ENCODE measurements at places on chromosomes 16 and 17.
A peak's percentile ranks its signal among the peaks of the same experiment; 100 is the strongest.

- DNase-seq, result no peak
These were observed 28.8 kb downstream of the CACNA1H start for GRCh38 chr16:1181404-1182315.

DNA sequence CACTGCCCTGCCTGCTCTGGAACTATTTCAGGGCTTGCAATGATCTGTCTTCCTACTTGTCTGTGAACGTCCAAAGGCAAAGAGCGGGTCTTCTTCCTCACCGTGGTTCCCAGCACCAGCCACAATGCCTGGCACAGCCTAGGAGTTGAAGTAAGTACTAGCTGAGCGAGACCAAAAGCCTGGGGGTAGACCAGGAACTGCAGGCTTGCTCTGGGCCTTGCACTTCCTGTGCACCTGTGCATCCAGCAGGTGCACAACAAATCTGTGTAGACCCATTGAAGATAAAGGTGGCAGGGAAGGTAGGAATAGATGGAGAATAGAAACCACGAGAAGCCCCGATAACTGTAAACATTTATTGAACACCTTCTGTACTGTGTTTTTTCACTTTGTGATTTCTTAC, 4.6 kb downstream of the FAM171A2 start:
- DNase-seq, result no peak

- no peak for DNase-seq
These were observed 31.8 kb upstream of the IRF8 start for GRCh38 chr16:85867189-85867588.

DNA sequence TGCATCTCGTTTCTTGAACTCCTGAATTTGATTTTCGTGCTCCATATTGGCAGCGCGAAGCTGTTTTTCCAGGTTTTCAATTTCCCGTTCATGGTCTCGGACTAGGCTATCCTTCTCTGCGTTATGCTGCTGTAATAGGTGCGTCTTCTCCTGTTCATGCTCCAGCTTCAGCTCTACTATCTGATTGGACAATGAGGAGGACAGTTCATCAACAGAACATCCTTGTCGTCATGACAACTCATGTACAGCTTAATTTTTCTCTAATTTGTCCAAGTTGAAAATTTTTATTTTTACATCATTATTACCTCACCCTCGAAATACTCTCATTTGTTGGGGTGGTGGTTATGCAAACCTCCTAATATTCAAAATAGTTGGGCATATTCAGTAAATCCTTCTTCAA, 289.8 kb downstream of the CEP112 start:
- DNase-seq, result no peak

DNA sequence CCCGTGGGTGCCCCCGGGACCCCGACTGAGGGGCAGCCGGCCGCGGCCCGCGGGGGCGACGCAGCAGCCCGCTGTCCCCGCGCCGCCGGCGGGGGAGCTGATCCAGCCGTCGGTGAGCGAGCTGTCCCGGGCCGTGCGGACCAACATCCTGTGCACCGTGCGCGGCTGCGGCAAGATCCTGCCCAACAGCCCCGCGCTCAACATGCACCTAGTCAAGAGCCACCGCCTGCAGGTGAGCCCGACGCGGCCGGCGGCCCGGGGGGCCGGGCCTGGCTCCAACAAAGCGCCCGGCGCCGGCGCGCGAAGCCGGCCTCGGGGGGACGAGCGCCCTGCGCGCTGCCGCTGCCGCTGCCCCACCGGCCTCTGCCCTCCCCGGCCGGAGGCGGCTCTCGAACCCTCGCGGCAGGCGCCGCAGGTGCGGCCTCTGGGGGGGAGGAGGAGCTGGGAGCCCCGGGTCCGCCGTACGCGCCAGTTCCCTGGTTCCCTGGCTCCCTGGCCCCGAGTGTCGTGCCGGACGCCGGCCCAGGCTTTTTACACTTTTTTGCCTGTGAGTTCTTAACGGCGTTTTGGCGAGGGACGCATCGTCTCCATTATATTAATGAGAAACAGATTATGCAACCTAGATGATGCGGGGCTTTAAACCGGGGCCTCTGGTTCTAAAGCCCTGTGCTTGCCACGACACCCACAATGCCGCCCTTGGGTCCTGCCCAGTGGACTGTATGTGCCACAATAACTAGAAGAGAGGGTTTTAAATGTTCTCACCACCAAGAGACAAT, 521 bp downstream of the ATMIN start:
- peak; percentile 60 for DNase-seq

DNA sequence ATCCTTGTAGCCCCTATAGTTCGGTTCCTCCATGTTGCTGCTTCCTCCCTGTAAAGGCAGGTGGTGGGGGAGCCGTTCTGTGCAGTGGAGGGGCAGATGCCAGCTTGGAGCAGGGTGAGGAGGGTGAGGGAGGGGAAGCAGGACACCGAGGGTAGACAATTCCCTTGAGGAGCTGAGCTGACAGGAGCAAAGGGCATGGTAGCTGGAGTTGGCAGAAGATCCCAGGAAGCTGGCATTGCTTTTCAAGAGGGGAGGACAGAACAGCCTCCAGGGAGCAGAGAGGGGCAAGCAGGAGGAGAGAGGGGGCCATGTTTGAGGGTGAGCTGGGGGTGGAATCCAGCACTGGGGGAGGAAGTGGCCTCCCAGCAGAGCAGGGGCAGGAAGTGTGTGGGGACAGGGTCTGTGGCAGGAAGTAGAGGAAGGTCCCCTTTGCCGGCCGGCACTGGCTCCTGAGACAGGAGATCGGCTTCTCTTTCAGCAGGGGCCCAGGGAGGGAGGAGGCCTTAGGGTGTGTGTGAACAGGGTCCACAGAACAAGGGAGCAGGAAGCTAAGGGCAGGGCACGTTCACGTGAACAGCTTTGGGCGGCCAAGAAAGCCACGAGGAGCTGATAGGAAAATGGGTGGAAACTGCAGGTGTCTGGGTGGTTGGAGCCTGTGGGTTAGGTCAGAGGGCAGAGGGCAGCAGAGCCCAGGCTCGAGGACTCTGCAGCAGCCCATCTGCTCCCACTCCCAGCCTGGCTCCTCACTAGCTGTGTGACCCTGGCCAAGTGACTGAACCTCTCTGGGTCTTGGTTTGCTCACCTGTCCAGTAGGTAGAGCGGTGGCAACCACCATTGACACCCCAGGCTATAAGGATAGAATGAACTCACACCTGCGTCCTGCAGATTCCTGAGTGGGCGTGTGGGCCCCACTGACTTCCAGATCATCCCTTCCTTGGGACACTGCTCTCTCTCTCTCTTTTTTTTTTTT, 17.5 kb upstream of the SPNS2 start:
- DNase-seq, result no peak

DNA sequence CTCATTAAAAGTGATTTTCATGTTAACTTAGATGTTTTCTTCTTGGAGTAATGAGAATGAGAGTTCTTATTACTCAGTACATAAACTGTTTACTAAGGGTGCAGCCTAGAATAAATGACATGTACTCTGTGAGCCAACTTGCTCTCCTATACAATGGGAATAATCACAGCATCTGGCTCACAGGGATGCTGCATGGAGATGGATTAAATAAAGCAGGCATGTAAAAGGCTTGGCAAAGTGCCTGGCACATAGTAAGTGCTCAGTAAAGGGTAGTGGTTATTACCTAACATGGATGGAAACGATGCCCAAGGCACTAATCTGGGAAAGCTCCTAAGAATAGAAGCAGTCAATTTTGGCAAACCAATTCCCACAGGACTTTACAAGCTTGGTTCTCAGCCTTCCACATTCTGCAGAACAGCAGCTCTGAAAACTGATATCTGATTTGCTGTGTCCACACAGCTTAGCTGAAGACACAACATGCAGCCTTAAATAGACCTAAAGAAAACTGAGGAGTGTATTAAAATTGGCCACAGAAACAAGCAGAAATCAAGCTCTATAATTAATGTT, 176.1 kb downstream of the ABCC12 start:
- DNase-seq, result no peak

DNA sequence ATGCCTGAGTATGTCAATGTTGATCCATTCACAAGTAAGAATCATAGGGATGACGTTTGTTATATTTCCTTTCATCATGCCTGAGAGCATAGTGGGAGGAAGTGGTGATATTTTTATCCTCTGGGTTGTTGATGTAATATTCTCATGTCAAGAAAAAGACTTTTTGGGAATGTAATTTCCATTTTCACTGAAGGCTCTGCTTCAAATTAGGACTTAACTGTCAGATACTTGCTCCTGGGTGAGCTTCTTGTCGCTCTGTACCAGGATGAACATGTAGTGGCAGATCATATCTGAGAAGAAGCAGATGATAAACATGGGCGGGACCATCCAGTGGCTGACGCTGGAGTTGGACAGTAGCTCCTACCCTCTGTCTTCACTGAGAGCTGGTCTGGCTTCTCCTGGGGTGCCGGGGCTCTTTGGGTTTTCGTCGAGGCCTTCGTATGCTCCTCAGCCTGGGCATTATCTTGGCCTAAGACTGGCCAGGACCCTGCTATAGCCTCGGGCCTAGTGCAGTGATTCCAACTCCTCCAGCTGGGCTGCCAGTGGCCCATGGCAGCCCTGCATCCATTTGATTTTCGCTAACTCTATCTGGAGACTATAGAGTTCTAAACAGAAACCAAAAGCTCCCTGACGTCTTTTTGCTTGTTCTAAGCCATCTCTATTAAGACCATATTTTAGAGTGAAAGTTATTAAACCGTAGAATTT, 19.7 kb downstream of the CYB5B start:
- peak; percentile 66 for DNase-seq

- peak; percentile 3 for DNase-seq
These were observed 424.1 kb downstream of the CA10 start for GRCh38 chr17:51734462-51734861.

- DNase-seq, result peak; percentile 77
These were observed 5.8 kb upstream of the OGFOD3 start for GRCh38 chr17:82424001-82424862.

GRCh38 chr16:88777471-88778270, 7.3 kb downstream of the PIEZO1 start:
- DNase-seq, result no peak
